ENCODE measurements at places on chromosomes 11 and 22.

DNA sequence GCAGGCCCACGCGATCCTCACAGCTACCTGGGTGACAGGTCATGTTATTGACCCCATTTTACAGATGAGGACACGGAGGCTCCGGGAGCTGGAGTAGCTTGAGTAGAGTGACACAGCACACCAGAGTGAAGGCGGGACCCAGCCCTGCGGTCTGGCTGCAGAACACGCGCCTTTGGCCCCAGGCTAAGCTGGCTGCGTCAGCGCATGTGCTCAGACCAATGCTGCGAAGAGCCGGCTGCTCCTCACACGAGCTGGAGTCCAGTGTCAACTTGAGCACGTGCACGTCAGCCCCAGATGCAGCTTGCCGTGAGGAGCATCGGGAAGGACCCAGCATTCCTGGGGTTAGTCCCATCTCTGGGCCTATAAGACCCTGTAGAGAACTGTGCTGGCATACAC lies 49.9 kb downstream of the SCUBE1 start:
- peak; percentile 73 for DNase-seq

DNA sequence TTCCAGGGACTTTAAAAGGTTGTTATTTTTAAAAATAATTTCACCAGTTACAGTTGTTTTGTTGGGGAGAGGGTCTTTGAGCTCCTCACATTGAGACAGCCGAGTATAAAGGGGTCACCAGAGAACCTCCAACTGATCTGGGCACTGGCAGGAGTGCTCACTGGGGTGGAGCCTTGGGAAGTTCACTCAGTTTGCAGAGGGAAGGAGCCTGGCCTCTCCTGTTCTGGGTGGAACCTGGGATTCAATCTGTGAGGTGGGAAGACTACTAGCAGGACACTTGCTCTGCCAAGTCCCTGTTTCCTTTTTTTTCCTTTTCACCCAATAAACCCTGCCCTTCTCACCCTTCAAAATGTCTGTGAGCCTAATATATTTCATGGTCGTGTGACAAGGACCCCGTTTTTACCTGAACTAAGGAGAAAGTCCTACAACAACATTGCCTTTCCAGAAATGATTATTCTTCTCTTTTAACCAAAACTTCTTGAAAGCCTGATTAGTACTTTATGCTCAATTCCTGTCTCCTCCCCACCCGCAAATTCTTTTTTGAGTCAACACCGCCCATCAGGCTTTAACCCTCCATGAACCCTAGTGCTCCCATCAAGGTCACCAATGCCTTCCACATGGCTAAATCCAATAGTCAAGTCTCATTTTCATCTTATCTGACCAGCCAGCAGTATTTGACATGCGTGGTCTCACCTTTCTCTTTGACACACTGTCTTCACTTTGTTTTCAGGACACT lies 22.0 kb upstream of the MSANTD2 start:
- DNase-seq: no peak

- DNase-seq: no peak
Measured at GRCh38 chr11:120098503-120099020, 39.4 kb downstream of the TRIM29 start.

- no peak for DNase-seq
Measured at GRCh38 chr22:27409299-27409698, 392.3 kb downstream of the MN1 start.

DNA sequence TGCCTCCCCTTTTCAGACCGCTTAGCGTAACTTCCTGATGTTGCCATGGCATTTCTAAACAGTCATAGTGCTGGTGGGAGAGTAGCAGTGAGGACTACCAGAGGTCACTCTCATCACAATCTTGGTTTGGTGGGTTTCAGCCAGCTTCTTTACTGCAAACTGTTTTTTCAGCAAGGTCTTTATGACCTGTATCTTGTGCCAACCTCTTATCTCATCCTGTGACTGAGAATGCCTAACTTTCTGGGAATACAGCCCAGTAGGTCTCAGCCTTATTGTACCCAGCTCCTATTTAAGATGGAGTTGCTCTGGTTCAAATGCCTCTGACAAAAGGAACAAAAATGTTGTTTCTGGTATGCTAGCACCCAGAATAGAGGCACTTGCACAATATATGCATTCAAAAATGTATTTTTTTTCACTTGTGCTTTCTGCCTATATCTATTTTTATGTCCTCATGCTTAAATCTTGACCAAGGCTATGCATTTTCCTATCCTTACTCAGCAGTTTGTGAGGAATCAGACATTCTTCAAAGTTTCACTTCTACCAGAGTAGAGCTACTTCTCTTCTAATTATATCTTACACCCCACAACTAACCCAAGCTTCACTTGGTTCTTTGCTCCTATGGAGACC lies 16.1 kb upstream of the OR51M1 start:
- DNase-seq: no peak

- DNase-seq: no peak
Measured at GRCh38 chr11:46984987-46985386, 48.4 kb downstream of the CSTPP1 start.

- no peak for DNase-seq
Measured at GRCh38 chr11:118640332-118641154, 33.1 kb downstream of the PHLDB1 start.

- no peak for DNase-seq
Measured at GRCh38 chr22:23058063-23058462, 12.3 kb upstream of the GNAZ start.

DNA sequence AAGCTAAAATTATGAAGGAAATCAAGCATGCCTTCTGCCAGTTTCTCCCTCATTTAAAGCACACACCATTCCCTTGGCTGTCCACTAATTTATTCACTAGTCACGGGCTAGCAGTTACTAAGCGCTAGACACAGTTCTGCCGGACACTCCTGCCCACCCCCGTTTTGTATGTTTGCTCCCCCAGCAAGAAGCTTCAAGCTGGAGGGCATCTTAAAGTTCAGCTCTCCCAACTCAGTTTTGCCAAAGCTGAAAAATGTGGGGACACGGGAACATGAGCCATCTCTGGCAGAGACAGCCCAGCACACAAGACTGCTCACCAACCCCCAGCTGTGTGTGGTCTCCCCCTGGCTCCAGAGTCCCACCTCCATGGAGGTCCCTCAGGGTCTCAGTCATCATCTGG lies 263.6 kb downstream of the BRD1 start:
- DNase-seq: no peak

DNA sequence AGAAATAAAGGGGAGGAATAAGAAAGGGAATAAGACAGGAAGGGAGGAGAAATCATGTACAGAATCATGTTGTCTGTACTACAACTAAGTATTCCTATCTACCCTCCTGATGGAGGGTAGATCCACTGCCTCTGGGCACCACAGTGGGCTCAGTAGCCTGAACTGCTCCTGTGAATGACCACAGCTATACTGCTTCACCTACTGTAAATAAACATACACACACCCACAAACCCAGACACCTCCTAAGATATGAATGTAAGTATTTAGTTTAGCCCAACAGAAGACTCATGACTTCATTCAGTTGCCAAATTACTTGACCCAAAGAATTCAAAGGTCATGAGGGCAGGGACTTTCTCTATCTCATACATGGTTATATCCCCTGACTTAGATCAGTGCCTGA lies 177.3 kb upstream of the C11orf58 start:
- DNase-seq: no peak

- no peak for DNase-seq
Measured at GRCh38 chr11:26704249-26704648, 17.6 kb downstream of the SLC5A12 start.

DNA sequence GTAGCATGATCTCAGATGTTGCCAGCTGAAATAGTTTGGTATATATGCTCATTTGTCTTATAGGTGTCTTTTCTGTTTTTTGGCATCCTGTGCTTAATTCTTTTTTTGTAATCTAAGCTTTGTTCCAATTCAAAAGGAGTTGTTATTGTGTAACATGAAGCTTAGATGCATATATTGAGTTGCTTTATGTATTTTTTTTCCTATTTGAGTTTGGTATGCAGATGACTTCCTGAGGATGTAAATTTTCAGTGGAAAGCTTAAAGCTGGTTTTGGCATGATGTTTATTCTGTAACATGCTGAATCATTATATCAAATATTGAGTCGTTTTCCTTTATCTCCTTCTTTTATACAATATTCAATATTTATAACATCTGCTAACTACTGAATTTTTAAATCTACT lies 69.4 kb downstream of the DDX10 start:
- DNase-seq: no peak

- DNase-seq: no peak
Measured at GRCh38 chr11:84407091-84407490, 1120.9 kb upstream of the CCDC90B start.

GRCh38 chr11:72217841-72218240 lies 1.2 kb downstream of the FOLR2 start:
- no peak for DNase-seq

DNA sequence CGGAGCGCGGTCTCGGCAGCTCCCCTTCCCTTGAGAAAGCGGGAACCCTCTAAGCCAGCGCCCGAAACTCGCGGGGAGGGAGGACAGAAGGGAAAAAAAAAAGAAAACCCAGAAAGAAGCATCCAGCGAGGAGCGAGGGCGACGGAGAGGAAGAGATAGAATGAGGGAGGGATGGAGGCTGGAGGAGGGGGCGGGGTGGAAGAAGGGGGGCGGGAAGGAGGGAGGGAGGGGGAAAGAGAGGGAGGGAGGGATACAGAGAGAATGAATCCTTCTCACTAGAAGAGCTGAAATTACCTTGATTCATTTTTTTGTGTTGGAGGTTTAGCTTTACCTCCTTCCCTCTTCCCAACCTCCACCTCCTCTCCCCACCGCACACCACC lies 19.3 kb upstream of the BDNF start:
- no peak for DNase-seq

DNA sequence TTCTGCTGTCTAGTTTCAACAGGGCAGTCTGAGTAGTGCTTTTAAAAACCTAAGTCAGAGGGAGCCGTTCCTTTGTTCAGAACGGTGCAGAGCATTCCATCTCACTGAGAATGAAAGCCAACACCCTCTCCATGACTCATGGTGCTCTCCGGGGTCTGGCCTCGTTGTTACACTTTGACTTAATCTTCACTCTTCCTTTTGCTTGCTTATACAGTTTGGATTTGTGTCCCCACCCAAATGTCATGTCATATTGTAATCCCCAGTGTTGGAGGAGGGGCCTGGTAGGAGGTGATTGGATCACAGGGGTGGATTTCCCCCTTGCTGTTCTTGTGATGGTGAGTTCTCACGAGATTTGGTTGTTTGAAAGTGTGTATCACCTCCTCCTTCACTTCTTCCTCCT lies 292.2 kb downstream of the ST3GAL4 start:
- DNase-seq: peak; percentile 67

DNA sequence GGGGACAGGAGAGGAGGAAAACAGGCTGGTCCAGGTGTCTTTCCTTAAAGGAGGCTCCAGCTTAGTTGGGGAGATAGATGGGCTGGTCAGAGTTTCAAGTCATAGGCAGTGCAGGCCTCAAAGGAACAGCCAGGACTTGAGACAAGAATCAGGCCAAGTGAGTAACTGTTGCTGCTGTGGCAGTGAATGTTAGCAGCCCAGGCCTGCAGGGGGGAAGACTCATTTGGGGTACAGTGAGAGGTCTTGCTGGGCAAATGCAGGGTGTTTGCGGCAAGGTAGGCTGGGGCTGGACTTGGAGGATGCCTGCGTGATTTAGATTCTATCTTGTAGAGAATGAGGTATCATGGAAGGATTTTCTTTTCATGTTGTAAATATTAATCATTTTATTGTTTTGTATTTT lies 24.1 kb downstream of the PTPRJ start:
- no peak for DNase-seq

DNA sequence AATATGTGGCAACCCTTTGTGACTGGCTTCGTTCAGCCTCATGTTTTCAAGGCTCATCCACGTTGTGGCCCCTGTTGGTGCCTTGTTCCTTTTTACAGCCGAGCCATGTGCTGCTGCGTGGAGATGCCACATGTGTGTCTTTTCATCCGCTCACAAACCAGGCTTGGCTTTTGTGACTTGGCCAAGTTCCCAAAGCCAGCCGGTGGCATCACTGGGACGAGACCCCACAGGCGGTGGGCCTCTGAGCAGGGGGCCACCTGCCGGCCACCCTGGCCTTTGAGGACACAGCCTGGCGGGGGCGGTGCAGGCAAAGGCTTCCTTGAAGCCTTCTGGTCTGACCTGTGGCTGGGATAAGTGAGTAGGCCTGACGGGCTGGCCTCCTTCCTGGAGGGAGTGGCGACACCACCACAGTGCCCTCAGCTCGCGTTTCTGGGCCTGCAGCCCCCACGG lies 10.5 kb downstream of the GRK2 start:
- no peak for DNase-seq

GRCh38 chr22:47315862-47316419 lies 553.5 kb downstream of the TBC1D22A start:
- no peak for DNase-seq

DNA sequence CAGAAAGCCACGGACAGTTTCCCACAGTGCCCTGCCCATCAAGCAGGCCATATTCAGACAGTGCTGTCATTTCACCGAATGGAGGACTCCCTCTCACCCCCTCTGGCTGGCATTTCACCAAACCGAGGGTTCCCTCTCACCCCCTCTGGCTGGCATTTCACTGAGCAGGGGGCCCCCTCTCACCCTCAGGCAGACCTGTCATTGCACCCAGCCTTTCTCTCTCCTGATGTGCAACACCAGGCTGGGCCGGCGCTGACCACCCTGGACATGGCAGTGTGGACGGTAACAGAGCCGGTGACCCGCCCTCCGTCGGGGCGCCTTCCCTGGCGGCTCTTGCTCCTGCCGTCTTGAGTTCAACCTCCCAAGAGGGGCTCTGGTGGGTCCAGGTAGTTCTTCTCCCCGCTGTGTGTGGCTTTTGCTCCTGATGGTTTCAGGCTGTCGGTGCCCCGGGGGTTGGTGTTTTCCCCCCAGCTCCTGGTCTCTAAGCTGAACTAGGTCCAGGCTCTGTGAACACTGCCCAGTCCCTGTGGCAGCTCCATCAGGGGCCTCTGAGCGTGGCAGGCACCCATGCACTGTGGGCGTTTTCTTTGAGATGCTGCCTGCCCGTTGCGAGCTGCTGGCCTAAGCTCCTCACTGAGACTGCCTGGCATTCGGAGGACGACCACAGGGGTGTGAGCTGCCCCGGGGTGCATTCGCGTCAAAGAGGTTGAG lies 46.9 kb downstream of the SMIM38 start:
- DNase-seq: no peak

DNA sequence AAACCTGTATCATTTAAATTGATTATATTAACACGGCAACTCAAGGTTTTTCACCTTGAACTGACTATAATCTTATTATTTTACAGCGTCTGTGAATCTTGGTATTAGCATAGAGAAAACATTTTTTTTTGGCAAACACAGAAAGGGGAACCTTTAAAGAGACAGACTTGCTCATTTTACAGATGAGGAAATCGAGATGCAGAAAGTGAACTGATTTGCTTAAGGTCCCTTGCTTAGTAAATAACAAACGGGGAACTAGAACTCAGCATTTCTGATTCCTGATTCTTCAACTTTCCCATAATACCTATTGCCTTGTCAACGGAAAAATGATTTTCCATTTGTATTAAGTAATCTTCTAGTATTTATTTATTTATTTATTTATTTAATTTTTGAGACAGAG lies 33.2 kb upstream of the CECR2 start:
- DNase-seq: no peak

- no peak for DNase-seq
Measured at GRCh38 chr11:110200241-110200640, 96.2 kb downstream of the RDX start.

Data from BJ (cell line).